ENCODE measurements at places on chromosomes 6 and 20.

GRCh38 chr6:129575378-129576118, 134.4 kb downstream of the ARHGAP18 start:
- DNase-seq, result no peak

DNA sequence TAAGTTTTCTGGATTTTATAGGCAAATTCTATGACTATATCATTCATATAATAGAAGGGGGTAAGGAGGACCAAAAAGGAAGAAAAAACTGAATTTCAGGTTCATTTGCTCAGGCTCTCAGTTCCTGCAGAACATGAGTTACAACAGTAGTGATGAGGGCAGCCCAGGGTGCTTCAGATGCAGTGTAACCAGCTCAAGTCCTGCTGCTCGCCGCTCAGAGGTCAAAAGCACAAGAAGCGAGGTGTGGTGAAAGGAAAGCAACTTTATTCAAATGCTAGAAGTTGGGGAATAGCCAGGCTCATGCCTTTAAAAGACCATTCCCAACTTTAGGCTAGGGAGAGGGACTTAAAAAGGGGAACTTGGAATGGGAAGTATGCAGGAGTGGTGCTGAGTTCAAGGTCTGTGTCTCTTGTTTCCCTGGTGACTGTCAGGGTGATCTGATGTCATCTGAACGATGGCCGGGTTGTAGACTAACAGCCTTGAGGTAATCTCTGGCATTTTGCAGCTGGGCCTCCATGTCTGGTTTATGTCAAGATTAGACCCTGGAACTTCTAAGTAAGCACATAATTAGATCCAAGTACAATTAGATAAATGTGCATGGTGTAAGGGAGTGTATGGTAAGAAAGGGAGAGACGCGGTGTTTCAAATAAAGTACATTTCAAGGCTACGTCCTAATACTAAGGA, 14.5 kb upstream of the SEC63 start:
- no peak for DNase-seq

DNA sequence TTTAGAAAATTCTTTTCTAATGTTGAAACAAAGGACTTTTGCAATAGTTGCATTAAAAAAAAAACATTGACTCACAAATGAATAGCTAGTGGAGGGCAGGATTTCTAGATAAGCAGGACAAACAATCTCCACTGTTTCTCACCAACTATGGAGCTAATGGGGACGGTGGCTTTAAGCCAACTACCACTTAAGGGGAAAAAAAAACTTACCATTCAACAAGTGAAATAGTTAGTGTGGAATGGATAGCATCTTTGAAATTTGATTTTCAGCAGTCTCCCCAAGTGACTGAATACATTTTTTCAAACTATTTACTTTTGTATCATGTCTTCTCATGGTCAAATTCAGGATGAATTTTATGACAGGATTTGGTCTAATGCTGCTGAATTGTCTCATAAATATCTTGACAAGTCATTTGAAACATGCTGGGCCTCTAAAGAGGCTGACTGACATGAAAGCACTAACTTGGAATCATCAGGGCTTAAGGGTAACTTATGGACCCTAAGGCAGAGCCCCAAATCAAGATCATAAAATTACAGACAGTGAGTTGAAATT, 100.5 kb downstream of the EYA4 start:
- no peak for DNase-seq

- no peak for DNase-seq
These were observed 735.4 kb downstream of the CBLN4 start for GRCh38 chr20:55269913-55270312.

- DNase-seq, result no peak
These were observed 63.3 kb downstream of the ZFAND3 start for GRCh38 chr6:37882724-37883413.

DNA sequence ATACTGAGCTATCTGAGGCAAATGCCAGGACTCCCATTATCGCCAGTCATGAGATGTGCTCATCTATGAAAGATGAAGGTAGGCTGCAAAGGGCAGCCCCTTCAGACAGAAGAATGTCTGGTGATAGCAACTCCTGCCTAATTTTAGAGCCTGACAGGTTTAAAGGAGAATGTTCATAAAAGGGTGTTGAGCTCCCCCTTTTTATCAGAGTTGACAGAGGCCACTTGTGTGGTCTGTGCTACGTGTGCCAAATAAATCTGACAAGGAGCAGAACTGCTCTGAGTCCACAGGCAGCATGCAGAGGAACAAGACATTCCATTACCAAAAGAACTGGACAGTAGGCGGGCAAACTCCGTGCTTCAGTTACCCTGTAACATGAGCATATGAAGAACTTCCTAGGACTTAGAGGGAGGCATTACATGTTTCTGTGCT, 101.8 kb downstream of the PREP start:
- DNase-seq, result no peak

DNA sequence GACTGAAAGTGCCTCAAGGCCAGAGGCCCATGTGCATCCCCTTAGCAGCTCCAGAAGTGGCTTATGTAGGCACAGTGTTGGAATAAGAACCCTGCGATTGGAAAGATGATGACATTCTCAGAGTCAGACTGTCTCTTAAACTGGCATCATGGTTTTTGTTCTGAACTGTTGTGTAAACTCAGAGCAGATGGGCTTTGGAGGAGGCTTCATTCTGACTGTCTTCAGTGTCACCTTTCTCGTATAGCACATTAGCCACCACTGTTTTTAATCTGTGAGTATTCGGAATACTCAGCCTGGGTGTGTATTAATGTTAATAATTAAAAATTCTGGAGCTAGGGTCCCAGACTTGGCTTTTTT, 140.9 kb downstream of the JARID2 start:
- DNase-seq, result no peak

DNA sequence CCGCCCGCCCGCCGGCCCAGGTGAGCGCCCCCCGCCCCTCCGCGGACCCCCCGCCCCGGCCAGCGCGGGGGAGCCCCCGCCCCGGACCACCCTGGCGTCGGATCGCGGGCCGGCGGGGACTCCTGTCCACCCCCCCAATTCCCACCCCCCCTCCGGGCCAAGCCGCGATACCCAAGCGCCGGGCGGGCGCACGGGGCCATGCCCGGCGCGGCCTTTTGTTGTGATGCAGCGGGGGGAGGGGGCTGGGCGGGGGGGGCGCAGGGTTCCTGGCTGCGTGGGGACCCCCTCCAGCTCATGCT, 245 bp downstream of the SRC start:
- no peak for DNase-seq

DNA sequence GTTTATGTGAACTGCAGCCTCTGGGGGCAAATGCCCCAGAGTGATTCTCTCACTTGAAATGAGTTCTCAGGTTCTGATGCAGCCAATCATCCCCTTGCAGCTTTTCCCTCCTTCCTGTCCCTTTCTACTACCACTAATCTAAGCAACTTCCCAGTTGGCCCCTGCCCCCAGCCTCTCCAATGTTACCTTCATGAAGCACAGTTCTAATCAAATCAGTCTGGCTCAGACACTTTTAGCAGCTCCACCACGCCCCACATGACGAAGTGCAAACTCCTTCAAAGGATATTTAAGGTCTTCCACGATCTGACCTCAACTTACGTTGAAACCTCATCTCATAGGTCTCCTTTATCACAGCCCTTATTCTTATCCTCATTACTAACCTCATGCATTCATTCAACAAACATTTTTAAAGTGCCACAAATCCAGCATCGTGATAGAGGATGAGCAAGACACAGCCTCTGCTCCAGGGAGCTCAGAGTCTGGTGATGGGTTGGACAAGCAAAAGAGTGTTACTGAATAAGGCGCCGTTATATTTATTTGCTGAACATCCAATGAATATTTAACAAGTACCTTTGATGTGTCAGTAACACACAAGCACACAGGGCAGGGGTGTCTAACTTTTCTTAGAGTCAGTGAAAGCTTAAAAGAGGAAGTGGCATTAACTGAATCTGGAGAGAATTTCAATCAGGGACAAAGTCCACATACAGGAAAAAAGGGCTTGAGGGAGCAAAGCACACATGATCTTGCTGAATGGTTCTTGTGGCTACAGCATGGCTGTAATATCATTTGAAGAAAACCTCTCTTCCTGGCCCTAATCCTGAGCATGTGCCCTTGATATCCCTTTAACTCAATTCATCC, 20.4 kb upstream of the DTNBP1 start:
- DNase-seq, result no peak

- DNase-seq, result peak; percentile 16
These were observed 26.5 kb downstream of the MTHFD1L start for GRCh38 chr6:150891888-150892485.

All from stimulated activated CD4-positive, alpha-beta T cell treated with anti-CD3 and anti-CD28 coated beads, TNF-alpha, amount 100 ng/mL, for 24 hours (primary cell).